ENCODE measurements at places on chromosomes 12 and 14.

GRCh38 chr14:44887596-44887955, 74.2 kb downstream of the KLHL28 start:
- no peak for DNase-seq

- DNase-seq: no peak
Observed at GRCh38 chr14:100035700-100036099, 29.5 kb upstream of the EVL start.

- peak; percentile 93 for DNase-seq
Observed at GRCh38 chr12:10722905-10723746, at the start of gene YBX3. Gene YBX3, minus strand, starts transcription at chr12:10723323. Its CDS starts 212 bp downstream, at chr12:10723111.

GRCh38 chr12:74794522-74794921, 256.9 kb downstream of the ATXN7L3B start:
- DNase-seq: no peak

- no peak for DNase-seq
Observed at GRCh38 chr14:90519262-90519920, 122.6 kb downstream of the CALM1 start.

Data from suppressor macrophage treated with lipopolysaccharide for 1 hour (primary cell).